ENCODE measurements at places on chromosomes 1 and 21.

GRCh38 chr1:201877877-201878401 lies 10.8 kb upstream of the SHISA4 start:
- DNase-seq = no peak

DNA sequence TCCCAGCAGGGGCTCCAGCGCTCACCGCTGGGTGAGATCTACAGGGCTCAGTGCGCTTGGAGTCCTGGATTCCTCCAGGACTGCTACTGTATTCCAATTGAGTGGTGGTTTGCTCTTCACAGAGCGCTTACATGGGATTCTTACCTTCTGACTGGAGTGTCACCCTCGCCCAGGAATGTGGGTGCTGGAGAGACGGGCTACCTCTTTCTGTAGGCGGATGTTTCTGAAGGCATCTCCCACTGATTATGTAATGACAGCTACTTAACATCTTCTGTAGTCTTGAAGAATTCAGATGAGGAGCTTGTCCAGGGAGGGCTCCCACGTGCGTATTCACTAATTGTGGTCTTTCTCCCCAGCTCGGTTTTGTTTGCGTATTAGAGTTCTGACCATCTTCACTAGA lies 154.2 kb downstream of the DYRK1A start:
- DNase-seq = no peak

DNA sequence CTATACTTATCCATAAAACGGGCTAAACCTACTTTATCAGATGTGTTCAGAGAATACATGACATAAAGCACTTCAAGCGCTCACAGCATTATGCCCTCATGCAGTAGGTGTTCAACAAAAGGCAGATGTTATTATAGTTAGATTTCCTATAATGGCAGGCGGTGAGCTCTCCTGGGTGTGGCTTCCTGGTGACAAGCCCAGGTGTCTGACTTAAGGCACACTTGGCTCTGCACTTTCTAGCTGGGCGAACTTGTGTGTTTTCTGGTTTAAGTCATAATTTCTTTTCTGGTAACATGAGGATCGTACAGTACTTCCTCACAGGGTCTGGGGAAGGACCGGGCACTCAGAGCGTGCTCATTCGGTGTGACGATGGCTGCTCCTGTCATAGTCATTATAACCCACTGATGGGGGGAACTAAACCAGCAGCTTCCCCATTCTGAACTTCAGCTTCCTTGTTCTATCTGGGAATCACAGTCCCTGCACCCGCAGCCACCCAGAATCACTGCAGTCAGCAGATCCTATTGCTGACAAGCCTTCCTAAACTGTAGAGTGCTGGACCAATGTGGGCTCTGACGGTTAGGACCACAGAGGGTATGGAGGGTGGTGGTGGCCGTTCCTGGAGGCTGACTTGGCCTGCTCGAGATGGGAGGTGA lies 52.8 kb downstream of the IGSF21 start:
- DNase-seq = no peak

DNA sequence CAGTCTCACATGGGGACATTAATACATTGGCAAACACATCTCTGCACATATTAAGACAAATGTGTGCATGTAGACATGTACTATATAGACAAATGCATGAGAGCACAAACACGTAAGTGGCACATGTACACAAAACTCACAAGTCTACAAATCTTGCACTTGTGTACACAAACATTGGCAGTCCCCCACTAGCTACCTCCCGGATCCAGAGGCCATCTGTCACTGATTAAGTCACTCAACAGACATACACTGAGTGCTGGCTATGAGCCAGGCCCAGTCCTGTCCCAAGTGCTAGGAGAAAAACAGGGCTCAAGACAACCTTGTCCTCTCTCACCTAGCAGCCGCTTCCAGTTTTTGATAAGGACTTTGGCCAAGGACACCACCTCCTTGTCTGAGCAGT lies 7.0 kb downstream of the TCEA3 start:
- no peak for DNase-seq

DNA sequence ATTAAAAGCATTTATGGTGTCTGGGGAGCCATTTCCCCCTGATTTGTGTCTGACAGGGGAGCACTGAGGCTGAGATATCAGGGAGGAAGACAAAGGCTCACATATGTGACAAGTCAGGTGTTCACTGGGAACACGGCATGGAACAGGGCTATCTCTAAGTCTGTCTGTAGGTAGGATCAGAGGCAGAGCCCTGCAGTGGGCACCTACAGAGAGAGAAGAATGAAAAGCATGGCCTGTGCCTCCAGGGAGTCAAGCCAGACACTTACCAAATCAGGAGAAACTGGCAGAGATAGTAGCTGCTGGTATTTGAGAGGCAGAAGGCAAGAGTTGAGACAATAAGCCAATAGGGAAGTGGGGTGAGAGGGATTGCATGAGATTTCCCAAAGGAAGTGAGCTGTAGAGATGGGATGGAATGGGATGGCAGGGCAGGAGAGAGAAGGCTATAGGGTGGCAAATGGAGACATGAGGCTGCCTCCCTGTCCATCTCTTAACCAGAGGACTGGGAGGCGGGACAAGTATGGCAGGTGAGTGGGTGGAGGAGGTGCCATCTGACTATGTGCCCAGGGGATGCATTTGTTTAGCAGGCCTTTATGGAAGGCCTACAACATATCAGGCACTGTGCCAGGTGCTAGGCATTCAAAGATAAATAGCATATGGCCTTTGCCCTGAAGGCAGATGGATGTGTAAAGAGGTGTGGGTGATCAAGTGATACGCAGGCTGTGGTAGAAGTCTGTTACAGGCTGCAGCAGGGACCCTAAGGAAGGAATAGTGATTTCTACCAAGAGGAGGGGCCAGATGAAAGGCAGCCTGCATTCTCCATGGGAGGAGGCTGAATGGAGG lies 136.2 kb upstream of the IPO9 start:
- no peak for DNase-seq

GRCh38 chr1:111463029-111463683 lies 10.6 kb upstream of the C1orf162 start:
- DNase-seq = no peak

DNA sequence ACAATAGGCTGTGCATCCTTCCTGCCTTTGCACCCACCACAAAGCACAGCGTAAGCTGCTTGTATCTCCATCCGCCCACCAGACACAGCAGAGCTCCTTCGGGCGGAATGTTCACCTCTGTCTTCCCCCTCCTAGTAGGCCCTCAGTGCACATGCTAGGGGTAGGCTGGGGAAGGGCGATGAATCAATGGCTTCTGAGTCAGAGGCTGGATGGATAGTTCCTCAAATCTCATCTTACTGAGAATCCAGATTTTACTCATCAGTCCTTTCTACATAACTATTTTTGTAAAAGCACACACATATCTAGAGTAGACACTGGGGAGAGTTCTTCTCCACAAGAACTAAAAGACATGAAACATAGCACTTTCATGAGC lies 73.8 kb downstream of the BCAR3 start:
- no peak for DNase-seq

DNA sequence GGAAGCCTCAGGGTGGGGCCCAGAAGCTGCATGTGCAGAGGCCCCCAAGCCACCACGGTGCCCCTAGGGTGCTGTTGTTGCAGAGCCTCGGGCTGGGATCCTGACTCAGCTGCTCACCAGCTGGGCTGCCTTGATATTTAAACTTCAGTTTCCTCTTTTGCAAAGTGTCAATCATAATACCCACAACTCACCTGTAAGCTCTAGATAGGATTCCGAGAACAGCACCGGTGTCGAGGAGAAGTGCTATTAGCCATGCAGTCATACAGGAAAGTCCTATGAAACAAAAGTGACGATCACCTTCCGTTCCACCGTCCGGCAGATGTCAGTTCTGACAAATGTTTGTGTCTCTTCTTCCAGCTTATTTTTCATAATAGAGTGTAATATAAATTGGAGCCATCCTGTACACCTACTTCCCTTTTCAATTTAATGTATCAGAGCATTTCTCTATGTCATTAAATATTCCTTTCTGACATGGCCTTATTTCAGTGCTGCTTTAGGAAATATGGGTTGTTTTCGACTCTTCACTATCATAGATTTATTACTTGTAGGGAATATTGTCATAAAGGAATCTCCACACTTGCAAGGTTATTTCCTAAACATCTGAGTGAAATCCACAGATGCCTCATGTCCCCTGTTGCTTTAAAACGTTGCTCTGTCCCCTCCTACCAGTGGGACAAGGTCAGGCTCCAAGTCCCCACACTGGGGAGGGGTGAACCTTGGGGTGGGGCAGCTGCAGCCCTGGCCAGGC lies 100.8 kb downstream of the SIK1 start:
- no peak for DNase-seq

GRCh38 chr1:69263921-69264391 lies 303.8 kb upstream of the LRRC7 start:
- no peak for DNase-seq

GRCh38 chr1:179599623-179600249 lies 8.1 kb downstream of the TDRD5 start:
- no peak for DNase-seq

- DNase-seq = no peak
These were observed 10.3 kb downstream of the KIAA0040 start for GRCh38 chr1:175182201-175182746.

DNA sequence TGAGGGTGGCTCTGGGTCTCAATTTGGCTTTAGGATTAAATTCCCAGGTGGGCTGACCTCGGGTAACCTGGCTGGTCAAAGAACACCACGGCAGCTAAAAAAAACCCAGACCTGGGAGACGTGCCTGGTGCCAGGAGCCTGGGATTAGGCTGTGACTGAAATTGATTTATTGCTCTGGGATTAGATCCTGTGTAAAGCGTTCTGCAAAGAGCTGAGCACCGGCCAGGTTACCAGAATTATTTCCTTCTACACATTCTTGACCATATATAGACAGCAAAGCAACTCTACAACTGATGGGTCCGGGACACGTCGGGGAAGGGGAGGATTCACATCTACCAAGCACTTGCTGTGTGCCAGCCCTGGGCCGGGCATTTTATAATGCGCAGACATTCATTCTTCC lies 45.2 kb downstream of the TMCO4 start:
- no peak for DNase-seq

DNA sequence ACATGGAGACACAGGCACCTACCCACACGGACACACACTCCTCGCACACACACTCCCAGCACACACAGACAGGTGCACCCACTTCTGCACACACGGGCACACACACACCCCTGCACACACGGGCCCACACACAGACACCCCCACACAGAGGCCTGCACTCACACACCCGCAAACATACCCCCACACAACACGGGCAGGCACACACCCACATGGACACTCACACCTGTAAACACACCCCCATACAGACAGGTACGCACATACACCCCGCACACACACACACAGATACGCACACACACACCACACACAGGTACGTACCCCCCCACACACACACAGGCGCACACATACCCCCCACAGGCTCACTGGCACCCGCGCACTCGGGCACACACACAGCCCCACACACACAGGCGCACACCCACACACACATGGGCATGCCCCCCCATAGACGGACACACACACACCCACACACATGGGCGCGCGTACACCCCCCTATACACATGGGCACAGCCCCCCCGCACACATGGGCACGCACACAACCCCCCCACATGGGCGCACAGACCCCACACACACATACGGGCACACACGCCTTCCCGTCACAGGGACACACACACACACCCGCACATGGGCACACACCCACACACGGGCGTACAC lies 6.1 kb downstream of the ATAD3A start:
- DNase-seq = no peak

DNA sequence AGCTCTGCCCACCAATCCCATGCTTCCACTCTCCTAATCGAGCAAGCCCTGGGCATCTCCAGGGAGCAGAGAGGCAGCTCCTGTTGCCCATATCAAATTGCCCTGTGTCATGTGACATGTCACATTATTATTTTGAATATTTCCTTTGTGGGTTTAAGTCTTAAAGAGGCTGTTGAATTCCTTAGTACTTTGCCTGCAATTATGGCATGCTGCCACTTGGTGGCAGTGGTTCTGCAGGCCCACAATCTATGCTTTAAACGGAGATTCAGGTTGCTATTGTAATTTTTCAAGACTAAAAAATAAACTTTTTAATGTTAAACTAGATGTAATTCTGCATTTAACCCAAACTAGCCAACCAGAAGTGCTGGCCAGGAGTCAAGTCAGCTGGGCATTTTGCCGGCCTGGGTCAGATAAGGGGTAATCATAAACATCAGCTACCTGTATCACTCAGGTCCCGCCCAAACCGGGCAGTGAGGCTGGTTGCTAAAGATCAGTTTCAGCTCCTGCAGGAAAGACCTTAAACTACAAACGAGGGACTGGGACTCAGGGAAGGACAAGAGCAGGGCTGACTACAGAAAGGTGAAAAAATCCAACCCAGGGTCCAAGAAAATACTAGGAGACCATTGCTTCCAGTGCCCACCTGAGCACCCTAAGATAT lies 37.3 kb upstream of the ARHGEF16 start:
- DNase-seq = no peak

DNA sequence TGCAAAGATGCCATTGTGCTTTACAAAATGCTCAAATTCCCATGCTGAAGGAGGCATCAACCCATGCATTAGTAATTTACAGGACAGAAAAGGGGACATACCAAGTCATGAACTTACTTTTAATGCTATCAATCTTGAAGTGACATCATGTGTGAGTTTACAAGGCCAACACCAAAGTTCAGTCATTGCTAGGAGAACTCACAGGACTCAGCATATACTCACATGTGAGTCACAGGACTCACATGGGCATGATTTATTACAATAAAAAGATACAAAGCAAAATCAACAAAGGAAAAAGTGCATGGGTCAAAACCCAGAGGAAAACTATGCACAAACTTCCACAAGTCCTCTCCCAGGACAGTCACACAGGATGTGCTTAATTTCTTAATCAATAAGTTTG lies 1656.0 kb downstream of the MRPL39 start:
- no peak for DNase-seq

GRCh38 chr1:233479110-233479890 lies 134.6 kb upstream of the KCNK1 start:
- DNase-seq = no peak

GRCh38 chr1:197130677-197131304 lies 15.7 kb downstream of the ASPM start:
- DNase-seq = no peak

GRCh38 chr1:233844692-233845091 lies 59.8 kb upstream of the SLC35F3 start:
- DNase-seq = no peak

DNA sequence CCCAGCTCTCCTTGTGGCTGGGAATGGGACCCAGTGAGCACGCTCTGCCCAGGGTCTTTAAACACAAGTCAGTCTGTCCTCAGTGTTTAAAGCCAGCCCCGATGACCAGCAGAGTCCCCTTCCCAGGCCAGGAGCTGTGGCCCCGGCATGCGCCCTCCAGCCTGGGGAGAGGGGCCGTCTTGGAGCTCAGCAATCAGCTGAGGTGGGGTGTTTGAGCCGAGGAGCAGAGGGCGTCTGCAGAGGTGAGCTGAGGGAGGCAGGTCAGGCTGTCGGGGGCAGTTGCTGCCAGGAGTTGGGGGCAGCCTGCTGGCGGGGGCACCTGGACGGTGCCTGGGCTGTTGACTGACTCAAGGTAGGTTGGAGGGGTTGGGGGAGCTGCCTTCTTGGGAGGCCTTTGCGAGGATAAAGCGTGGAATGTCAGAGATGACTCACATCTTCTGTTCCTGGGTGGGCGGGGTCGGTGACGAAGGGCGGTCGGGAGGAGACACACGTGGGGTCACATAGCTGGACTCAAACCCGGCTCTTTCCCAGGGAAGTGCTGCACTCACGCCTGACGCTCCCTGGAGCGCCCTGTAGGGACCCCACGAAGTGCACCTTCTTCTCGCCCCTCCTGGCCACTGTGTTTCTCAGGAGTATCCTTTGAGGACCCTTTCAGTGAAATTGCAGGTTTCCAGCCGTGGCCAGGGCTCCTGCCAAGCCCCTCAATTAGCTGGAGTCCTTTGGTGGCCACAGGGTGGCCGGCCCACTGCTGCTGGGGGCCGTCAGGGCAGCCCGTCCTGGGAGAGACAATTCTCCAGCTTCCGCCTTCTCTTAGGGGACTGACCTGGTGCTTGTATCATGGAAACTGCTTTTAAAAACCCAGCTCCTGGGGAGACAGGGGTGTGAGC lies 86.2 kb downstream of the SIK1 start:
- no peak for DNase-seq

Measured in activated CD8-positive, alpha-beta memory T cell treated with anti-CD3 and anti-CD28 coated beads, Interleukin-2, amount 50 U/mL, for 4 hours (primary cell).